Osteoblast (primary cell): ENCODE measurements at places on chromosomes 2 and 18.

- DNase-seq = peak; percentile 42
Observed at GRCh38 chr18:8084160-8084559, 517.0 kb downstream of the PTPRM start.

GRCh38 chr2:241309684-241310117 is 5.8 kb downstream of the HDLBP start:
- peak; percentile 85 for DNase-seq

DNA sequence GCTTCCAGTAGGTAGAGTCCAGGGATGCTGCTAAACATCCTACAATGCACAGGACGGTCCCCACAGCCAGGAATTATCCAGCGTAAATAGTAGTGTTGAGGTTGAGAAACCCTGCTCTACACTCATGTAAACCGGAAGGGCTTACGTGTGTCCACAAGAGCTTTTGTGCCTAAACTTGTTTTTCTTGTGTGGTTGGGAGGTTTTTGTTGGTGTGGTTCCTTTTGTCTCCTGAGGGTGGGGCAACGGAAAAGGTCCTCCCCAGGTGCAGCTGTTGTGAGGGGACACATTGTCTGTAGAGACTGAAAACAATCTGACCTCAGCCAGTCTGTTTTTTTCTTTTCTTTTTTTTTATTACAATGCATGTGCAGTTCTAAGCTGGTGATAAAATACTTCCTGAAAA is 72.7 kb upstream of the MGAT5 start:
- DNase-seq = no peak

DNA sequence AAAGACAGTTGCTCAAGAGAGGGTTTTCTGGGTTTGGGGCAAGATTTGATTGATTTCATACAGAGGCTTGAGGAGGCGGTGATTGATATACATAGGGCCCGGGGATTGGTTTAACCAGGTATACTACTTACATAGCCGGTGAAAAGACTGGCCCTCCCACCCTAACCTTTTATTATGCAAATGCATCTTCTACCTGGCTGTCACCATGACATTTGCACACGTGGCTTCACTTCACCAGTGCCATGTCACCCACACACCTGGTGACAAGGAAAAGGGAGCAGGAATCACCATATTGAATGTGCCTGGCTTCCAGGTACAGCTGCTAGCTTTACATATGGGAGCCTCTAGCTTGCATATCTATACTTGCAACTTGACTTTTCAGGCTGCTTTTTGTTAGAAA is 9.7 kb downstream of the ERMN start:
- DNase-seq = no peak

DNA sequence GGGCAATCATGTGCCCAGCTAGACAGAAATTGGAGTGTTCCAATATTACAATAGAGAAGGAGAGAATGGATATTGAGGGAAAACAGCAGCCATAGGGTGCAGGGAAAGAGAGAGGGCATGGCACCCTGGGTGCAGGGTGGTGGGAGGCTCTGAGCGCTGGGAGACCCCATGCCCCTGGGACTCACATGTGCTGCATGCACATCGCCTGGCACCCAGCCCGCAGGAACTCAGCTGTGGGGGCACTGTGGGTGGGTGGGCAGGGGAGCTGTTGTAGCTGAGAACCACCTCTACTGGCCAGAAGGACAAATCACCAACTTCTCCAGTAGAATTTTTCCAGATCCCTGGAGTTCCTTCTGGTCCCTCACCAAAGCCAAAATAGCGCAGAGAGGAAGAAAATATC is 7.2 kb upstream of the NEURL3 start:
- DNase-seq = peak; percentile 53

DNA sequence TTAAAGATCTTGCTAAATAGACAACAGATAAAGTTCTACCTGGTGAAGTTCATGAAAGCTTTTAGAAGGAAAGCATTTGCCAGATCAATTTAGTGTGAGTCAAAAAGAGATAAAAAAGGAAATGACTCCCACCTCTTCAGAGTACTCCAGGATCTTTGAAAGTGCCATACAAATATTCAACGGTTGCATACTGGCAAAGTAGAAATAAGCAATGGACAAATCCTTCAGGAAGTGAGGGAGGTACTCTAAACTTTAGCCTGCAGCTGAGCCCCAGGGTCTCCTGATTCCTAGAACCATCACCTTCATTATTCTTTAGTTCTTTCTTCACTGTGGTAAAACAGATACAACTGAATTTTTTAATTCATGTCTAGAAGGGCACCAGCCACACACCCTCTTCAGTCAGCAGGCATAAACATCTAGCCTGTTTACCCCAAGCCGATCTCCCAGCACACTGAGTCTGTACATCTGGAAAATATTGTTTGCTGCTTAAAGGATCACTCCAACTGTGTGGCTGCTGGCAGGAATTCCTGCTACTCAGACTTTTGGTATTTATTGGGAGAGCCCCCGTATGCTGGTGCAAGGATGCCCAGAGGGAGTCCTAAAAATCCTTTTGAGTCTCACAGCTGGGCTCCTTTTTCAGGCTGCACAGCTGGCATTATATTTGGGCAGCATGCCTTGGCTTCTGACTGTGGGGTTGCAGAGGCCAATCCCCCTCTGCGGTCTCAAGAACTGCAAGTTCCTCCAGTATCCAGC is 72.3 kb upstream of the SESTD1 start:
- no peak for DNase-seq
